Effector memory CD8-positive, alpha-beta T cell (primary cell): ENCODE measurements at places on chromosomes 13 and 19.

- DNase-seq, result no peak
Measured at GRCh38 chr19:45336696-45337251, 3.8 kb upstream of the KLC3 start.

DNA sequence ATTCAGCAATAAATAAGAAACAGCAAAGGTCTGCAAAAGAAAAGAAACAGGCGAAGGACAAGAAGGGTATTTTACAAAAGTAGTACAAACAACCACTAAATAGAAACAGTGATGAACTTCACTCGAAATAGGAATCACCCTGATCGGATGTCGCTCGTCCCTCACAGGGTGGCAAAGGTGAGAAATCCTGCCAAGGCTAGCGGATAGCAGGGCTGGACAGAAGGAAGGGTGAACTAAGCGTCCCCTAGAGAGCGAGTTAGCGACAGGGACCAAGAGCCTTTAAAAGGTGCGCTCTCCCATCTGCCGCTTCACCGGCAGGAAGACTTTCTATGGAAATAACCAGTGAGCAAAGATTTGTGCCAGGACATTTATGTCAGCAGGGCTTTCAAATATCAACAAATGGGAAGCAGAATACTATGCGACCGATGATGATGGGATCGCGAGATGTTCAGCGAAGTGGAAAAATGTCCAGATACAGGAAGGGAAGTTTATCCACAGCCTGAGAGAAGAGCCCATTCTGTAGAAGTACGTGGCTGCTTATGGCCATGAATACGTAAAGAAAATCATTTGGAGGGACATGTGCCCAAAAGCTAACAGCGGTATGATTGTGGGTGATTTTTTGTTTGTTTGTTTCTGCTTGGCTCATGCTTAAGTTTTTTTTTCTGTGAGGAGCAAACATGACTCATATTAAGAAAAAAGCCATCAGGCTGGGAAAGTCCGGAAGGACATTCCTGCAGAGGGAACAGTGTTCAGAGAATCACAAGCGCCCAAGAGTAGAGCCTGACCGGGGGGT lies 18.9 kb downstream of the ELAVL1 start:
- no peak for DNase-seq

GRCh38 chr13:111422348-111422747 lies 101.9 kb downstream of the TEX29 start:
- DNase-seq, result no peak

DNA sequence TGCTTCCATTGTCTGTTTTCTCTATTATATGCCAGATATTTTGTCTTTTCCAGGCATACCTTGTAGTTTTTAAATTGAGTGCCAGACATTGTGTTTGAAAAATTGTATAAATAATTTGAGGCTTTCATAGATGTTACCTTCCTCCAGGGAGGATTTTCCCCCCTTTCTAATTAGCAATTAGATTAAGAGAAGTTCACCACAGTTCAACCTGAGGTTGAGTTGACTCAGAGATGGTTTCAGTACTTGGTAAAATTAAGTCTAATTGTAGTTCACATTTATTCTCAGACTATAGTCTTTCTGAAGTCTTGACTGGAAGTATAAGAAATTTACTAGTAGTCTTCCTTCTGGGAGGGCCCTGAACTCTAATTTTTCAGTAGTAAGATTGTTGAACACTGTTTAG lies 104.1 kb upstream of the SCEL start:
- no peak for DNase-seq

GRCh38 chr13:30791354-30792001 lies 56.1 kb downstream of the ALOX5AP start:
- DNase-seq, result no peak

DNA sequence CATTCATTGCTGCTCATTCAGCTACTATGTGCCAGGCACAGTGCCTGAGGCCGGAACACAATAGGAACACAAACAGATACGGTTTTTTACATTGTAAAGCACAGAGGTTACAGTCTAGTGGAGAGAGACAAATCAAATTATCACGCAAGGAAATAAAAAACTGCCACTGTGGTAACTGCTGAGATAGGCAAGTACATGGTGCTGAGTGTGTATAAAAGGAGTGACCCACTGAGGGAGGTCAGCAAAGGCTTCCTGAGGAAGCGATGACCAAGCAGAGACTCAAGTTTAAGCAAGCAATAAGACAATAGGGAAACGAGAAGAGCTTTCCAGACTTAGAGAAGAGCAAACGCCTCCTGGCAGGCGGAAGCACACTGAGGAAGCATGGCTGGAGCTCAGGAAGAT lies 56.4 kb downstream of the NUFIP1 start:
- DNase-seq, result no peak

DNA sequence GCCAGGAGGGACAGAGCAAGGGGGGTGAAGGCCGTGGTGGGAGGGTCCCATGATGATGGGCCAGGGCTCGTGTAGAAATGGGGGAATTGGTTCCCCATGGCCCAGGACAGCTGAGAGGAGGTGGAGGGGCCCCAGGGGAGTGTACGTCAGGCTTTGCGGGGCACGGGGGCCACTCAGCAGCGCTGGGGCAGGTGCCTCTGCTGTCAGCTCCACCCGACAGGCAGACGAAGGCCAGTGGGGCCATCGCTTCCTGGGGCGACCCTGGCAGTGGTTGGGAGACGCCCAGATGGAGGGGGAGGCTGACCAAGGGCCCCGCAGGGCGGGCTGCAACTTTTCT lies 1.9 kb upstream of the TEKTIP1 start:
- DNase-seq, result no peak
